ENCODE measurements at places on chromosomes 4 and X. TPM values are rescaled to one million over a fixed set of nuclear protein-coding genes. Genes with fewer than 3 reads are reported as not detected.

GRCh38 chrX:131081772-131082740 is 23.9 kb downstream of the ARHGAP36 start:
- no peak for DNase-seq

UGT2B17 gene
- not detected for total RNA-seq

DNA sequence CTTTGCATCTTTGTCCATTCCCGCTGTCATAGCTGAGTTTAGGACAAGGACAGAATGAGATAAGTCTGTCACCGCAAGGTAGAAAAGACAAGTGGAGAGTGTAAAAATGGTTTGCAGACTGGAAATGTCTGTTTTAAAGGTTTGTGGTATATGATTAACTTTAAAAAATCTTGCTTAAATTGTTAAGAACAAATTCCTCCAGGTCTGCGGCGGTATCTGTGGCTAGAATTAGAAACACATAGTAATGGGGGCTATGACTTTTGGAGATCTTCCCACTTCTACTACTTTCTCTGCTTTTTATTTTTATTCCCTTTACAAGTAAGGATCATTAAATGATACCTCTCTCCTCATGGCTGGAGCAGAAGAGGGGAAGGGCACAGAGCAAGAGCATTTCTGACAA is 92.2 kb downstream of the MID1IP1 start:
- DNase-seq: no peak

AKAP4 gene
- not detected for total RNA-seq

ERCC6L gene
- 11.0 TPM for total RNA-seq

SCRG1 gene
- not detected for total RNA-seq

SOWAHB gene
- 3.7 TPM for total RNA-seq

GRCh38 chr4:70915874-70916559 is 13.8 kb downstream of the MOB1B start:
- no peak for DNase-seq

GRCh38 chrX:118864063-118864635 is 40.5 kb downstream of the ZCCHC12 start:
- DNase-seq: no peak

ELOVL6 gene
- total RNA-seq: 26.1 TPM

RTL3 gene
- total RNA-seq: not detected

All from Calu3 (cell line).